ENCODE measurements at places on chromosomes 12 and 14.

- H3K36me3 ChIP-seq, result no peaks in the 10 kb centered on the region
- no peak for DNase-seq
- H3K4me1 ChIP-seq, result no peaks in the 10 kb centered on the region
- H3K27ac ChIP-seq, result peak overlapping the region; percentile 81
Measured at GRCh38 chr14:34233619-34234018, 228.4 kb downstream of the SPTSSA start.

GRCh38 chr14:97706819-97707218, 909.6 kb downstream of the VRK1 start:
- no peaks in the 10 kb centered on the region for H3K27me3 ChIP-seq
- H3K36me3 ChIP-seq, result no peaks in the 10 kb centered on the region
- H3K27ac ChIP-seq, result no peak overlapping the region

DNA sequence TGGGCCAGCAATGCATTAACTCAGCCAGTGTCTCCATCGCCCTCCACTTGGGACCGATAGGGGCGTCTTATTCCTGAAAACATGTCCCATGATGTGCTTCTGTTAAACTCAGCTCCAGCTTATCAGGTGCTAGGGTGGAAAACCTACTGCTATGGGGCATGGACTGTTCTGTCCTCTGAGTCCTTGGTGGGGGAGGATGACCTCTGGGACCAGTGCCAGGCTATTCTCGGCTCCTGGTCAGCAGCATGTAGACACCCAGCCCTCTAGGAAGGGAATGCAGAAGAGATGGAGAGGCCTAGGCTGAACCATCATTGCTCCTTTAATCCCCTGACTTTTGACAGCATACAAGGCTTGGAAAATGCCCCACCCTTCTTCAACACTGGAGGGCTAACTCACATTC, 486.2 kb downstream of the MED13L start:
- peak; percentile 68 for DNase-seq
- peak overlapping the region; percentile 56 for H3K27ac ChIP-seq
- H3K4me1 ChIP-seq, result no peaks in the 10 kb centered on the region
- H3K27me3 ChIP-seq, result no peaks in the 10 kb centered on the region
- H3K4me3 ChIP-seq, result no peak overlapping the region
- H3K36me3 ChIP-seq, result no peaks in the 10 kb centered on the region

GRCh38 chr14:29858299-29858698, 69.3 kb downstream of the PRKD1 start:
- H3K4me1 ChIP-seq, result no peaks in the 10 kb centered on the region
- no peak overlapping the region for H3K4me3 ChIP-seq
- no peaks in the 10 kb centered on the region for H3K27me3 ChIP-seq
- no peak for DNase-seq

DNA sequence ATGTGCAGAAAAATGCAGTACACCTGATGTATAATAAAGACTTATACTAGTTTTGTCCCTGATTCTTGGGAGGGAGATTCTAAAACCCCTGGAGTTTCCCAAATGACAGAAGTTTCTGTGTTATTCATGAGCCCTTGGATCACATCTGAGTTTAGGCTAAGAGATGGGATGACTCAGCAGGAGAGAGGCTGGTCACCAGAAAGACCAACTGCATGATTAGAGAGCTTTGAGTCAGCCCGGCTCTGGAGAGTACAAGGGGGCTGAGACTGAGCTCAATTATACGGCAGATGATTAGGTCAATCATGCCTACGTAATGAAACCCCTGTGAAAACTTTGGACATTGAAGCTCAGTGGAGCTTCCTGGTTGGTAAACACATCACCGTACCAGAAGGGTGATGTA, 174.2 kb downstream of the SSPN start:
- H3K4me3 ChIP-seq, result no peak overlapping the region
- no peaks in the 10 kb centered on the region for H3K4me1 ChIP-seq
- no peak for DNase-seq
- no peaks in the 10 kb centered on the region for H3K27me3 ChIP-seq
- H3K27ac ChIP-seq, result no peak overlapping the region
- no peaks in the 10 kb centered on the region for H3K36me3 ChIP-seq
